T-helper 2 cell (primary cell): ENCODE measurements at places on chromosomes 1 and 21.

DNA sequence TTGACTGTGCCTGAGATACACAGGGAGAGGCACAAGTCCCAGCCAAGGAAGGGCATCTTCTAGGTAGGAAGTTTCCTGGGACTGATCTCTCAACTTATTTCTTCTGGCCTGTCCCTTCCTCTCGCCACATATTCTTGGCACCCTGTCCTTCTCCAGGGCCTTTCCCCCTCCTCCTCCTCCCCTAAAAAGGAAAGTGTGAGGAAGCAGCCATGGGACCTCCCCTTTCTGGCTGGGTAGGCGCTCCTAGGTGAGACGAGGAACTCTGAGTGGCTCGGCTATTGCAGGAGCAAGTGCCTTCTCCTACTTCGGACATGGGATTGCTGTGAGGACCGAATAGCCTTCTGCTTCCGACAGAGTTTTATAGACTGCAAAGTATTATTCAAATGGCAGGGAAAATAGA, 15.5 kb upstream of the MTARC2 start:
- no peak for DNase-seq

DNA sequence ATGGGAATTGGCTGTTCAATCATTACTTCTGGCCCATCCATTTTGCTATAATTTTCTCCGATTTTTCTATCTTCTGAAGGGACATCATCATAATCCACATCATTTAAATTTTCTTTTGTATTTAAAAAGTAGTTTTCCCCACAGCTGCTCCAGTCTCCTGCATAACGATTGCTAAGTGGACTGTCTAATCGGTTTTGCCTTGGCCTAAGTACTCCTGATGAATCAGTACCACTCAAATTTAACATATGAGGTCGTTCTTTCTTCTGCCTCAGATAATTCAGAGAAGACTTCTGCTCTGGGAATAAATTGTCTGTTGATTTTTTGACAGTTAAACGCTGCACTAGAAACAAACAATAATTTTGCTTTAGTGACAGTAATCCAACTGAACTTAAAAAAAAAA, 41.9 kb downstream of the SYDE2 start:
- DNase-seq = no peak

DNA sequence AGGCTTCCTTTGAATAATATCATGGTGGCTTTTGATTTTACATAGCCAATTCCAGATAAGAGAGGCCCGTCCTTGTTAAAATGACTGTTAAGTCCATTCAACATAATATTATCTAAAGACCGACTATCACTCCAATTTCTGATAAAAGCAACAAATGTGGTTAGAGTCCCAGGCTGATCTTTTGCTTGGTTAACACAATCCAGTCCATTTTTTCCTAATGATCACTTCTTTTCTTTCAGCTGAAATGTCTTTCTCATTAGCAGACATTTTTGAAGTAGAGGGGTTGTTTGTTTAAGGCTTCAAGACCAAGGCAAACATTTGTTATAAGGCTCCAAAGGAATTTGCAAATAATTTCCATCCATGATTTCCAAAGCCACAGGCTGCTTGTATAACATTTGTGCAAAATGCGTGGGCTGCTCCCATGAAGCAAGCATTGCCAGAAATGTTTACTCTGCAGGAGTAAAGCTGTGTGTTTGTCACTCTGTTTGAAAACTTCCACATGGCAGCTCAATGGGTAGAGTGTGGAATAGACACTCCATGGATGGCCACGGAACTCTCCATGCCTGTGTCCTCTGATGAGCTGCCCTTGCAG, 111.5 kb downstream of the PSMG1 start:
- no peak for DNase-seq

GRCh38 chr1:15384301-15384901, 25.3 kb upstream of the EFHD2 start:
- no peak for DNase-seq

DNA sequence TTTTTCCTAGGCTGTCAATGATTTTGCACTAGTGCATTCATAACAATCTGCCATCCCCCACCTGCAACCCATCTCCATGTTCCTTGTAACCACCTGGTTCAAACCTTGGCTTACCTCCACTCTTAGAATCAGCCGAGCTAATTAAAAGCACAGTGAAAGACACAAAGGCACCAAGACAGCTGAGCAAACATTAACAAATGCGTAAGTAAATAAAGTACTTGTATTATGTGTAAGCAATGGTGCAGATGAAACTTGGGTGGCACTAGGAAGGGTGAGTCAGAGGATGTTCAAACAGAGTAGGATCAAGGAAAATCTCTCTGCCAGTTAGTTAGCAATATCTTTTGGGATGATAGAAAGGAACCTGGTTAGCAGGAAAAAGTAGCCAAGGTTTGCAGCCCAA, 5.1 kb upstream of the FOXJ3 start:
- DNase-seq = no peak

DNA sequence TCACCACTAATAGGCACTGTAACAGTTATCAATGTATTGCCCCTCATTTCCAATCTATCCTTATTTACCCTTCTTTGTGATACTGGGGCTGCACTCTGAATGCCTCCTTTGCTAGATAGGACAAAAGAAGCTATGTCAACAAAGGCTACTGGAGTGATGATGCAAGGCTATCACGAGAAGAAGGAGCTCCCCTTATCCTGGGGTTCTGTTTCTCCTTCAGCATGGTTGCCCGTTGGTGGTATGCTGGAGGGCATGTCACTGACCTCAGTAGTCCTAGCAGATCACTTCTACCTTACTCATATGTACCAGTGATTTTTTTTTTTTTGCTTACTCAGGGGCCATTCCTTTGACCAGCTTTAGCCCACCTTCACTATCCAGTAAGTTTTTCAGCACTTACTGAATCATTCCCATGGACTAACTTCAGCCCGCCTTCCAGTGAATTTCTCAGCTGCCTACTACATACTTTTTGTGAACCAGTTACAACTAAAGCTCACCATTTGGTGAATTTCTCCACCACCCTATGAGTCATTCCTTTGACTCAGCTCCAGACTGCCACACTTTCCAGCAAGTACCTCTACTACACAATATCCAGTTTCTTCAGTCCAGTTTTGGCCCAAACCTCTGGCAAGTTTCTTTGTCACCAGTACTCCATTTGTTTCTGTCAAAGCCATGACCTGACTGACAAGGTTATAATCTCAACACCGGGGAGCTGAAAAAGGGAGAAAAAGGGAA, 944.5 kb downstream of the KCNT2 start:
- DNase-seq = no peak

DNA sequence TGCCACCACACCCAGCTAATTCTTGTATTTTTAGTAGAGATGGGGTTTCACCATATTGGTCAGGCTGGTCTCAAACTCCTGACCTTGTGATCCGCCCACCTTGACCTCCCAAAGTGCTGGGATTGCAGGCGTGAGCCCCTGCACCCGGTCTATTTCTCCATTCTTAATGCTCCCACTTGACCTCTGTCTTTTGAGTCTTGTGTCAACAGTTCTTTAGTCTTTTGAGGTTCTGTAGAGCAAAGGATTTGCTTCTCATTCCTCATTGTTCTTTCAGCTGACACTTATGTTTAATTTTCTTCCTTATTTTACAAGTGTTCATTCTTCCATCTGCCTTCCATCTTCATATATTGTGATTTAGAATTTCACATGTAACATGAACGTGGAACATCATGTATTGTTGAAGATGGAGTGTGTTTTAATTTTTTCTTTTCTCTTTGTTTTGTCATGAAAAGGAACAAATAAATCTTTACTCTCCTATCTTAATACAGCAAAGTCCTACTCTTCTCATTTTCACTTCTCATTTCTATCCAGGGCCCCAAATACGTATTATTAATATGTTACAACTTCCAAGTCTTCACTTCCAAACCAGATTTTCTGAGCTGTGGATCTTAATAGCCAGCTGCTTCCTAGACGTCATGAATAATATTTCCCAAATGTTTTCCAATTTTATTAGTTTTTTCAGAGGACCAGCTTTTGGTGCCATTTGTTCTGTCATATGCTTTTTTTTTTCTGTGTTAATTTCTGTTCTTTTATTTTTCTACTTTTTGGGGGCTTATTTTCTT, 16.9 kb downstream of the MTF2 start:
- no peak for DNase-seq

- no peak for DNase-seq
These were observed 4.5 kb downstream of the LDLRAD1 start for GRCh38 chr1:54013393-54014008.

DNA sequence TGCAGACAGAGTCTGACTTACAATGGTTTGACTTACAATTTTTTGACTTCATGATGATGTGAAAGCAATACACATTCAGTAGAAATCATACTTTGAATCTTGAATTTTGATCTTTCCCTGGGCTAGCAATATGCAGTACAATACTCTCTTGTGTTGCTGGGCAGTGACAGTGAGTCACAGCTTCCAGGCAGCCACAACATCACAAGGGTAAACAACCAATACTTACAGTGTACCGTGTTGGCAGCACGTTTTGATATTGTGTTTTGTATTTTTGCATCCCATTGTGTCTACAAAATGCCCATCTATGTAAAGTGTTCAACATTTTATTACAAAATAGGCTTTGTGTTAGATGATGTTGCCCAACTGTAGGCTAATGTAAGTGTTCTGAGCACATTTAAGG, 150.9 kb downstream of the NTMT2 start:
- DNase-seq = no peak

DNA sequence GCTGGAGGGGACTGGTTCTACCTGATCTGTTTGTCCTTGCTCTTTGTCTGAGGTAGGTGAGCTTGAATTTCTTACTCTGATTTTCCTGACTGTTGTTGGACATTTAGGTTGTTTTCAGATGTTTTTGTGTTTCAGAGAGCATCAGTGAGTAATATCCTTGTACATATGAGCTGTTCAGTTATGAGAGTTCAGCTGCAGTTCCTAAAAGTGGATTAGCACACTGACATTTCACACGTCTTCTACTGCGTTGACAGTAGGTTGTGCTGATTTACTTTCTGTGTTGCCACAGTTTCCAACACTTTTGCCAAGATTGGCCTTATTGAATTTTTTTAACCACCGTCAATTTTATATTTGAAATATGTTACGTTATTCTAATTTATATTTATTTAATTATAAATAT, 27.7 kb downstream of the CXADR start:
- no peak for DNase-seq

DNA sequence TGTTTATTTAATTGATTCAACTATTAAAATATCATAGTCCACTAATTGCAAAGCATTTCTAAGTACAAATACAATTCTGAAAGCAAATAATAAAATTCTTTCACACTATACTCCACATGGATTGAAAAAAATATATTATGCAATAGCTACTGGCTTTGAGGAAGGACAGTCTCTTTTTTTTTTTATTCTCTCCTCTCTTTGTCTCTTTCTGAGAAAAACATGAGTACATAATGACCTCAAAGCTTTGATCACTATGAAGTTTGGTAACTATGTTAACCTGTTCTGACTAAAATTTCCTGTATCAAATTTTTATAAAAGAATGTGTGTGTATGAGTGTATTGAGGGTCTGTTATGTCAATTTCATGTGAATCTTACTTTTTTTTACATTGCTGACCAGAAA, 96.2 kb downstream of the RGS2 start:
- DNase-seq = no peak

DNA sequence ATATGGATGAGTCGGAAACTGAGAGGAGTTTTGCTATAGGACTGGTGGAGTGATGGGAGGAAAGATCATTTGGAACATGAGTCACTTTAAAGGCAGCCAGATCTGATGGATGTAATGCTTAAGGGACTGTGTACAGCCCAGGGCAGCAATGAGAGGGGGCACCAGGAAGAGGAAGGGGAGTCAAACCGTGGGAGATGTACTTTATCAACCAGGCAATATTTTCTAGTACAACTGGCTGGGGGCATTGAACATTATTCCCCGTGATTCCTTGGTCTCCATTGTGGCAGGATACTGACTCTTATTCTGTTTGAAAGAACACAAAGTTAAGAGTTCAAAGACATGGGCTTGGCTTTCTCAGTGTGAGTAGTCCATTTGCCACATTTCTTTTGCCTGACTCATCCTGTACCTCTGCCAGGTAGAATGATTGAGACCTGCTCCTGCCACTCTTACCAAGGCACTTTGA, 268.2 kb upstream of the NR5A2 start:
- DNase-seq = no peak

DNA sequence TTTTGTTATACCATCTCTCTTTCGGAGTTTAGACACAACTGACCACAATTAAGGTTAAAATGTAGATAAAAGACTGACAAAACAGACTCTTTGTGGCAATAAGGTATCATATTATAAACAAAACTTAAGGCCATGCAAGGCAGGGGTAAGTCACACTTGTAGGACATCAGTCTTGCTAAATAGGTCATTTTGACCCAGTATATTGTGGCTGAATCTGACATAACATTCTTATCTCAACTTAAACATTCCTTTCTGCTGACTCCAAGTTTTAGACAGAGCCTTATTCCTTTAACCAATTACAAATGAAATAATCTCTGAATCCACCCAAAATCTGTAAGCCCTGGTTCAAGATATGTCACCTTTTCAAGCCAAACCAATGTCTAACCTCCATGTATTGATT, 733.4 kb upstream of the B3GALT2 start:
- no peak for DNase-seq

DNA sequence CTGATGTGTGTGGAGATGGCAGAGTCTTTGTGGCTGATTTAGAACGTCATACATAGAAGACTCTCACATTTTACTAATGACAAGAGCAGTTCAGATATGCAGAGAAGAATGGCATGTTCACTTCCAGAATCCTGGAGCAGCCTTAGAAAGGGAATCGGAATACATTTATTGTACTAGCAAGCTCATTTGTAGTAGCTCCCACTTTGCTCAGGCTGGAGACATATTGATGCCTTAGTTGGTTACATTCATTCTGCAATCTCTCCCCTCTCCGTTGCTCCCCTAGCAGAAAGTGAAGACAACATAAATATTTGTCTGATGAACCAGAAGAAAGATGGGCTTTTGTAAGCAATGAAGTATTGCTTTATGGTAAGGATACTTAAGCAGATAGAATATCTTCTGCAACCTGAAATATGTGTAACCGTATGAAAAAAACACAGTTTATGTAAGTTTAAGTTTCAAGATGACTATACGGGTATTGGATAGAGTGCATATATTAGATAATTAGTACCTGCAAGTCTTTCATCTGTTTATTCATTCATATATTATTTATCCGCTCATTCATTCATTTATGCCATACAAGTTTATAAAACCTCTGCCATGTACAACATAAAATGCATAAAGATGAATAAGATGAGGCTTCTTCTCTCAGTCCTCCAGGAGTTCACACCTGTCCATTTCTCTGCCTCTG, 135.7 kb downstream of the CNIH3 start:
- DNase-seq = no peak

DNA sequence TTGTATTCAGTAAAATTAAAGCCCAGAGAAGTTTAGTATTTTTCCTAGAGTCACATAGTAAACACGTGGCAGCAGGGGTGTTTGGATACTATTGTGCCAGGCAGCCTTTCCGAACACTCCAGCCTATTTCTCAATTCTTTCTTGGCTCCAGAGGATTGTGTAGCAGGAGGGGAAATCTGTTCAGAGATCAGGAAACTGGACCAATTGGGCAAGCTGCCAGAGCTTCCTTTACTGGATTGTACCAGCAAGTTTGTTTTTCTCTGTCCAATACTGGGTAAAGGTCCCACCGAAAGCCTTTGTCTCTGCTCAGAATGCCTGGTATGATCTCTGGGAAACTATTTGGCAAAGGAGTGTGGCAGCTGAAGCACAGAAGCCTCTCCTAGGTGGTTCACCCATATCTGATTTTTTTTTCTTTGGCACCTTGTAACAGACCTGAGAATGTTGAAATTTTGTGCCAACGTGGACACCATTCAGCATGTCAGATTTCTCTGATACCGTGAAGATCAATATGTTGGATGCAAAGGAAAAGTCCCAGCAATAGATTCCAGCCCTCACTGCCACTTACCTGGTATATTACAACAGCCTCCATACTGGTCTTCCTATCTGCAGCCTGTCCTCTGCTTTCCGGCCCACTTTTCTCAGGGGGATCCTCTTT, 126.2 kb downstream of the FGGY start:
- no peak for DNase-seq
